ENCODE measurements at places on chromosomes 12 and 14.

DNA sequence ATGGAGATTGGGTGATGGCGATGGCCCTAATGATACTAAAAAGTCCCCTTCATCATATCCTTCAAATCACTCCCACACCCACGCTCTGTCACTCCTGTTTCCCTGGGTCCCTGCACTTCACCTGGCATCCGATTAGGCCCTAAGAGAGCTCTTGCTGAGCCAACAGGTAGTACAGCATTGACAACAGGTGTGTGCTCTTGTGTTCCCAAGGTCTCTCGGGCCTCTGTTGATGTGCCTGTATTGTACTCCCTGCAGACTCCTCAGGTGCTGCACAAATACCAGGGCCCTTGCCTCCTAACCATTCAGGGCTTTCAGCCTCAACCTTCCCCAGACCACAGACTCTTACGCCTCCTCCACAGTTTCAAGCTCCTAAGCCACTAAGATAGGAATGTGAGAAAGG, 25.8 kb upstream of the VDR start:
- DNase-seq: no peak

DNA sequence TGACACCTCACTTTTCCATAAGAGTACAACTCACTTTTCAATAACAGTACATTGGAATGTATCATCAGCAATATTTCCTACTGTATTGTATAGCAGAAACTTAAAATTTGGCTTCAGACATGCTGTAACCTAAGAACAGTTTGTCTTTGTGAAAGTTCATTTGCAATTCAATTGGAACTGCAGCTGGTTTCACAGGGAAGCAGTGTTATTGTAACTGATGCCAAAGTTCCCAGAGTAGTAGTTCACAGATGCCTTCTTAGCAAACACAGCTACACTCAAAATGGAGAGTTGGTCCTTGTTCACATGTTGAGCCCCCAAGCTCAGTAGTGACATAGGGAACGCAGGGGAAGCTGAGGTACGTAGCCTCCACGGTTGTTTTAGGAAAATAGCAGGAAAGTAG, 23.3 kb downstream of the PPP1R36 start:
- no peak for DNase-seq

DNA sequence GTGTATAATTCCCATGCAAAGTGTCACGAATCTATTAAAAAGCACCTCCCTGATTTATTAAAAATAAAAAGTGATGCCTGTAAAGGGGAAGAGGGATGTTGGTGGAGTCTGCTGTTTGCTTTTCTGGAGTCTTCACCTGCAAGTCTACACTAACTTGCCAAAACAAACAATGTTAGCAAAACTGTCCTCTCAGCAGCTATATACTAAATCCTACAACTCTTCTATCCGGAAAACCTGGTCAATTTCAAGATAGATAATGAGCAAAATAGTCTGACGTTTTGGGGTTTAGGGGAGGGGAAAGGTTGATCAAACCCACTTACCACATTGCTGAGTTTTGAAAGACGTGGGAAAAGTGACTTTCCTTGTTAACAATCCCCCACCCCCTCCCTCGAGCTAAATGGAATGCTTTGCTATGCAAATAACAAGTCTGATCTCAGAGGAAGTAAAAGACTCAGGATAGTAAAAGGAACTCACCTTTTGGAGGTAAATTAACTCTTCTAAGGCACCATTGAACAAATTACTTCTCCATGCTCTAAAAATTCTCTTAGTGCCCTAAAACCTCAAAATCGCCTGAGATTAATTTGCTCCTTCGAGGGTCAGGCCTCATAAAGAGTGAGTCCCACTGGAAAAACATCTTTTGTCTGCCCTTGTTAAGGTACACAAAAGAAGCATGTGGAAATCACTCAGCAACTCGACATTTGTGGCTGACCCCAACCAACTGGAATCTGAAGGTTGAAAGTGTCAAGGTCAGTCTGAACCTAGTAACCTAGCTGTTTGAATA, 13.5 kb downstream of the BMP4 start:
- DNase-seq: no peak

DNA sequence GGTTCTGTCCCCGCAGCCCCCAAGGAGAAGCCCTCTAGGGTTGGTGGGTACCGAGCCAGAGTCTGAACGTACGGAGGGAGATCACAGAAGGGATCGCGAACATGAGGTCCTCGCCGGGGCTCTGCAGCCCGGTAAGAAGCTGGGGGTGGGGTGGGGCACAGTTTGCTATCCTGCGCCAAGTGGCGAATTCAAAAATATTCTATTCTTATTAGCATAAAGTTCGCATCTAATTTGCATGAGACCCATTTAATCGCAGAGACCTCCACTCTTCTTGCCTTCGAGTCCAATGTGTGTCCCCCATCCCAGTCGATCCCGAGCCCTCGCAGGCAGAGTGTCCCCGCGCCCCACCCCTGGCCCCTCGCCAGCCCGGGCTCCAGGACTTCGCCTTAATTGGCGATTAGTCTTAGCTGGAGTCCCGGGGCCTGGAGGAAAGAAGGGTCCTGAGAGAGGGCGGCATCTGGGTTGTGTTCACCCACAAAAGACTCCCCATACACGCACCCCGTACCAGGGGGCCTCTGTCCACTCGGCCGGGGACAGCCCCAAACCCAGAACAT, 604 bp upstream of the ARHGEF25 start:
- no peak for DNase-seq

DNA sequence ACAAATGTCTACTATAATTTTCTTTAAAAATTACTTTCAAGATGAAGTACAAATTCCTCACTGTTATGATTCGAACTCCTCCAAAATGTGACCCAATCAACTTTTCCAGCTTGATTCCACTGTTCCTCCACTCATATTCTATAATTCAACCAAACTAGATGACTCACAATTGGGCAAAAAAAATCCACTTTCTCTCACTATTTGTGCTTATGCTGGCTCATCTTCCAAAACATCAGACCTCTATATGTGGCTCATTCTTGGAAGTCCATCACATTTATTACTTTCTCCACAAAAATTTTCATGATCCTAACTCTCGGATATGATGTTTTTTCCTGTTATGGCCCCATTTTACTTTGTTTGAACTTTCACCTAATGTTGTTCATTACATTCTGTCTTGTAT, 26.9 kb upstream of the RXYLT1 start:
- no peak for DNase-seq

DNA sequence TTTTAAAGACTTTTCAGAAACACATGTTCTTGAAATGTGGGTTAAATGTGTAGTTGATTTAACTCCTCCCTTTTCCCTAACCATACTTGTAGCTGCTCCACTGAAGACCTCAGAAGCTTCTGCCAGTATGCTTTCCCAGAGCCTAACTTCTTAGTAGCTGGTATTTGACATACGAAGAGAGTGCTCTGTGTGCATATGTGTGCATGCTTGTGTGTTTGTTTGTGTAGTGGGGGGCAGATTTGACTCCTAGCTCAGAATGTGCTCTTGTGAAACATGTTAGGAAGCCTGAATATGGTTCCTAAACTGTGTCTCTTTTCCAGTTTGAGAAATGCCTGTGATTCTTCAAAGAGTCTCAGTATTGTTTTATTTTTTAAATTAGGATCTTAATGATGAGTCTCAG, 420.4 kb downstream of the PCNX1 start:
- DNase-seq: no peak

DNA sequence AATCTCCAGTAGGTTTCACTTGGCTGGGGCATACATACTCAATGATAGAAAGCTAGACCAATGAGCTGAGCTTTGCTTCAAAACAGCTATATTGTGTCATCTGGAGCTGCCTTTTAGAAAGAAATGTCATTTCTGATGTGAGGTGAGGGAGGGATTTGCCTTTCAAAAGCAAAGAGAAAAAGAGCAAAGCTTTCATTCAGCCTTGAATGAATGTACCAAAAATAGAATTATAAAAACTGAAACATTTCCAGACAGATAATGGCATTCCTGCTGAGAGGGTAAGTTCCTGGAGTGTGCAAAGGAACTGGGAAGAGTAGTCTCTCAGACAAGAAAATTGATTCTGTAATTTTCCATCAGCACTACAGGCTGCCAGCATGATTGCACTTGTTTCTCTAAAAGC, 710.0 kb downstream of the LRFN5 start:
- no peak for DNase-seq

GRCh38 chr14:60641742-60642269, 7.5 kb downstream of the SIX1 start:
- no peak for DNase-seq

DNA sequence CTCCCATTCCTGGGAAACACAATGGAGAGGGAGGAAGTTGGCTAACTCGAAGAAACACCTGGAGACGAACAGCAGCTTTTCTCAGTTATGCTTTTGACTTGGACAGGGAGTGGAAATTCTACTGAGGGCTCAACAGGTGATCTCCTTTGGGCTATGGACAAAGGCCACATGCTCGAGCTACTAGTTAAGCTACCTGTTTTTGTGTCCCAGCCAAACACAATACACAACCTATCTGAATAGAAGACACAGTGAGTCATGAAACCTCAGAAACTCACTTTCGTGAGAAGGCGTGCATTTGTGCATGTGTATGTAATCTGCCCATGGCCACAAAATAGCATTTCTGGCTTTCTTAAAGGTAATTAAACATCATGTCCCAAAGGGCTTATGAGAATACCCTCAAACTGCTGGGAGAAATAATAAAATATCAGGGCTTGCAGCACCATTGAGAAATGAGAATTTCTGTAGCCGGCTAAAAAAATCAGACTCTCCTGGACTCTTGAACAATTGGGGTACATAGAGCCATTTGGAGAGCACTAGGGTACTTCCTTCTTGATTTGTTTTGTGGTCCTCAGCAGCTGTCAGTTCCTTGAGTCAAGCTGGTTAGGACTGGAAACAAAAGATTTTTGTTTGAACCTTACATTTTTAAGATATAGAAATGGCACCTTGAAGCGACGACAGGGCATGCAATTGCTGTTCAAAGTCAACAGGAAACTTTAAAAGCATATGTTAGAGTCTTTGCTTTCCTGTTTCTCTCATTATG, 85.5 kb upstream of the PTHLH start:
- DNase-seq: no peak

- no peak for DNase-seq
Observed at GRCh38 chr12:24535334-24536069, 413.4 kb downstream of the BCAT1 start.

GRCh38 chr12:132469423-132469822, 20.5 kb upstream of the FBRSL1 start:
- no peak for DNase-seq

GRCh38 chr14:51219473-51220448, 20.3 kb upstream of the TMX1 start:
- DNase-seq: no peak

- DNase-seq: no peak
Observed at GRCh38 chr12:25962932-25963525, 4.5 kb downstream of the RASSF8 start.

- no peak for DNase-seq
Observed at GRCh38 chr14:104298458-104298857, 160.1 kb downstream of the KIF26A start.

DNA sequence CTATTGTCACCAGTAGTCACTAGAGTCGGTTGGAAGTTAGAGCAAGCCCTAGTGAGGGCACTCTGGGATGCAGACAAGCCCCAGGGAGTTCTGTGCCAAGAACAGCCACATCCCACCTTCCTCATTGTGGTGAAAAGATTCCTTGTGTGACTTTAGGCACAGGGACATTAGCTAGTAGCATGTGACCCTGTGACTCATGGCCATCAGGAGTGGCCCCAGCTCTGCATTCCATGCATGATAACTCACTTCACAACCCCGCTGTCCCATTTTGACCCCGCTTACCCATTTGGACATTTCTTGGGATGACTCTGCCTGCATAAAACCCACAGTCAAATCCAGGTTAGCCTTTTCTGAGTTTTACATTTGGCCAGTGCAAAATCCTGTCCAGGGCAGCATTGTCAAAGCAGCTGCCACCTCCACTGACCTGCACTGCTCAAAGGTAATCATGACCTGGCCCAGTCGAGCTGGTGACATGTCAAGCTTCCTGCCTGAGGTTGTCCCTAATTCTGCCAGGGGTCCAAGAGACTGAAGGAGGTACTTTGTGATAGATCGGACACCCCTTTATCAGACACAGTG, 430.5 kb downstream of the DPF3 start:
- DNase-seq: no peak

DNA sequence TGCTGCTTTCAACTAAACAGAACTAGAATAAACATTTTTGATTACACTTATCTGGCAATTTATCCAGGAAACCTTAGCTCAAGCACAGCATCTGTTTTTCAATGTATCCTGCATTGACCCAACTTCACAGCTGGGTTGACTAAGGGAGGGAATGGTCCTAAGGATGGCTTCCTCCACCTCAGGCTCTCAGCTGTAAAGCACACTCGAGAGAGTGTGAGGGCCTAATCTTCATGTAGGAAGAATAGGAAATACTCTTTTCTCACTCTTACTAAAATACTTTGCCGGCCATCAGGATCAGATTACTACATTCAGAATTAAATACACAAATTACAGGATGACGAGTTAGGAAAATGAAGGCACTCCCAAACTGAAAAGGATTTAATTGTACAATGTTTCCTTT, 7.2 kb downstream of the SETD3 start:
- no peak for DNase-seq

DNA sequence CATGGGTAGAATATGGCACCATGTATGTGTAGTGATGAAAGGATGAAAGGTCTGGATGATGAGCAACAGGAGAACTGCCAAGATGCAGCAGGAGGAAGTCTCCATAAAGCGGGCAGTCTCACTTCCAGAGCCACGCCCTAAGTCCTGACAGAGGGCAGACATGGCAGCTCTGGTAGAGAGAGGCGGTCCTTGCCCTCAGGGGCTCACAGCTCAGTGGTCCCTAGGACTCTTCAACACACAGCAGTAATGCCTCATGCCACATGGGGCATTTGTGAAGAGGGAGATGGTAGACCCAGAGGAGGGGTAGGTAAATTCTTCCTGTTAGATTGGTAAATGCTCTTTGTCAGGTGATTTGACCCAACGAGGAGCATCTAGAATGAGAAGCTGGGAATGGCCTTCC, 1088.4 kb downstream of the BCL11B start:
- no peak for DNase-seq

GRCh38 chr14:89700801-89701200, 253.7 kb downstream of the EFCAB11 start:
- DNase-seq: no peak

DNA sequence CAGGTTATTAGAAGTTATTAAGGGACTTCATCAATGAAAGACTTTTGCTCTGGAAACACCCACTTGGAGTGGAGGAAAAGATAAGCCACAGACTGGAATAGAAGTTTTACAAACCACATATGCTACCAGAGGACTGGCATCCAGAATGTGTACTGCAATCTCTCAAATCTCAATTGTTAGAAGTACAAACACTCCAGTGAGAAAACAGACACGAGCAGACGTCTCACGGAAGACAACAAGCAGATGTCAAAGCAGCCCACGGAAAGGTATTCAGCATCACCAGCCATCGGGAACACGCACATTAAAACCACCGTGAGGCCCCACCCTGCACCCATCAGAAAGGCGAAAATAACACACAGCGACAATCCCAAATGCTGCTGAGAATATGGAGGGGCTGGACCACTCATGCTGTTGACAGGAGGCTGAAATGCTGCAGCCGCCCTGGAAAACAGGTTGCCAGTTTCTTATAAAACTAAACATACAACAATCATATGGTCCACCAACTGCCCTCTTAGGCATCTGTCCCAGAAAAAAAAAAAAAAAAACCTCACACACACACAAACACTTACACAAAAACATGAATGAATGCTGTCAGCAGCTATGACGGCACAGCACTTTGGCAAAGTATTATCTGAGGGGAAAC, 131.9 kb upstream of the SFSWAP start:
- DNase-seq: no peak

- no peak for DNase-seq
Observed at GRCh38 chr12:53050426-53051057, 677 bp downstream of the TNS2 start.

- no peak for DNase-seq
Observed at GRCh38 chr12:43571885-43572284, 19.9 kb upstream of the ADAMTS20 start.

- DNase-seq: no peak
Observed at GRCh38 chr12:52531566-52532300, 11.5 kb upstream of the KRT5 start.

- peak; percentile 65 for DNase-seq
Observed at GRCh38 chr12:22100958-22101748, 55.1 kb downstream of the CMAS start.
